Esophagus squamous epithelium (tissue), 5 donors: ENCODE measurements at places on chromosomes 2 and 18.

DNA sequence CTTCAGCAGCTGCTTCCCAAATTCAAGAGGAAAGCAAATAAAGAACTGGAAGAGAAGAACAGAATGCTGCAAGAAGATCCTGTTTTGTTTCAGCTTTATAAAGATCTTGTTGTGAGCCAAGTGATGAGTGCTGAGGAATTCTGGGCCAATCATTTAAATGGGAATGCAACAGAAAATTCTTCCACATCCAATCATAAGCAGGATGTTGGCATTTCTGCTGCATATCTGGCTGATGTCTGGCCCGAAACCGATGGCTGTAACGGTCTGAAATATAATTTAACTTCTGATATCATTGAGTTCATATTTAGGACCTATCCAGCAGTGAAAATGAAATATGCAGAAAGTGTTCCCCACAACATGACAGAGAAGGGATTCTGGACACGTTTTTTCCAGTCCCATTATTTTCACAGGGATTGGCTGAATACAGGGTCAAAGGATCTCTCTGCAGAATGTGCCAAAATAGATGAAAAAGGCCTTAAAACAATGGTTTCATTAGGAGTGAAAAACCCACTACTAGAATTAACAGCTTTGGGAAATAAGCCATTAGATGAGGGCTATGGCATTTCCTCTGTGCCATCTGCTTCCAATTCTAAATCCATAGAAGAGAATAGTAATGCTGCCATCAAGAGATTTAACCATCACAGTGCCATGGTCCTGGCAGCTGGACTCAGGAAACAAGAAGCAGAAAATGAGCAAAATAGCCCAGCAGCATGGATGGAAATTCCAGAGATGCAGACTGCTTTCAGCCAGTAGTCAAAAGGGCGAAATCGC is 175.6 kb downstream of the MC4R start:
- no peaks in the 10 kb centered on the region for H3K4me1 ChIP-seq
- no peak overlapping the region for H3K27ac ChIP-seq
- no peak for DNase-seq
- no peak overlapping the region for H3K4me3 ChIP-seq

- H3K4me1 ChIP-seq = no peaks in the 10 kb centered on the region
- no peak overlapping the region for H3K27ac ChIP-seq
- no peaks in the 10 kb centered on the region for H3K27me3 ChIP-seq
- DNase-seq = no peak
- H3K4me3 ChIP-seq = no peak overlapping the region
Observed at GRCh38 chr18:26963292-26963691, 97.8 kb upstream of the AQP4 start.

GRCh38 chr2:203869223-203870042 is 1.9 kb downstream of the CTLA4 start:
- no peak for DNase-seq
- H3K4me3 ChIP-seq = no peak overlapping the region
- H3K4me1 ChIP-seq = no peaks in the 10 kb centered on the region
- H3K36me3 ChIP-seq = no peaks in the 10 kb centered on the region
- no peak overlapping the region for H3K27ac ChIP-seq

- H3K4me1 ChIP-seq = no peaks in the 10 kb centered on the region
- no peaks in the 10 kb centered on the region for H3K27me3 ChIP-seq
- H3K36me3 ChIP-seq = peaks cover 29% of the 10 kb centered on the region
Observed at GRCh38 chr18:8375249-8375648, 234.0 kb upstream of the RAB12 start.
